ENCODE measurements at places on chromosomes 4 and X. TPM values are rescaled to one million over a fixed set of nuclear protein-coding genes. Genes with fewer than 3 reads are reported as not detected.

DNA sequence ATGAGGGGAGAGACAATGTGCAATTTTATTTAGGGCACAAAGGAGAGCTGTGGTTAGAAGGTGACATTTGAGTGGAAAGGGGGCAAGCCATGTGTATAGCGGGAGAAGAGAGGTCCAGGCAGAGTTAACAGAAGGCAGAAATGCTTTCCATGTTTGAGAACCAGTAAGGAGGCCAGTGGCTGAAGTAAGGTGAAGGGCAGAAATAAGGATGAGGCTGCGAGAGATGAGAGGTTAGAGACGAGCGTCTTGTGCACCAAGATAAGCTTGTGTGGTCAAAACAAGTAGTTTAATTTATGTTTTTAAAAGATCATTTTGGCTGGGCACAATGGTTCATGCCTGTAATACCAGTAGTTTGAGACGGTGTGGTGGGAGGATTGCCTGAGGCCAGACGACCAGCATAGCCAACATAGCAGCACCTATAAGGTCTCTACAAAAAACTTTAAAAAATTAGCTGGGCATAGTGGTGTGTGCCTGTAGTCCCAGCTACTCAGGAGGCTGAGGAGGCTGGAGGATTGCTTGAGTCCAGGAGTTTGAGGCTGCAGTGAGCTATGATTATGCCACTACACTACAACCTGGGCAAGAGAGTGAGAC lies 8.5 kb downstream of the HTT start:
- no peaks in the 10 kb centered on the region for H3K27me3 ChIP-seq
- H3K4me1 ChIP-seq, result no peaks in the 10 kb centered on the region
- H3K4me3 ChIP-seq, result no peak overlapping the region
- H3K36me3 ChIP-seq, result peaks cover 4% of the 10 kb centered on the region

- H3K27ac ChIP-seq, result no peak overlapping the region
- no peaks in the 10 kb centered on the region for H3K36me3 ChIP-seq
Measured at GRCh38 chr4:141849778-141850177, 213.4 kb downstream of the IL15 start.

Gene HSFX3
- 1.0 TPM for total RNA-seq

Gene CHRNA9
- total RNA-seq, result 0.04 TPM

DNA sequence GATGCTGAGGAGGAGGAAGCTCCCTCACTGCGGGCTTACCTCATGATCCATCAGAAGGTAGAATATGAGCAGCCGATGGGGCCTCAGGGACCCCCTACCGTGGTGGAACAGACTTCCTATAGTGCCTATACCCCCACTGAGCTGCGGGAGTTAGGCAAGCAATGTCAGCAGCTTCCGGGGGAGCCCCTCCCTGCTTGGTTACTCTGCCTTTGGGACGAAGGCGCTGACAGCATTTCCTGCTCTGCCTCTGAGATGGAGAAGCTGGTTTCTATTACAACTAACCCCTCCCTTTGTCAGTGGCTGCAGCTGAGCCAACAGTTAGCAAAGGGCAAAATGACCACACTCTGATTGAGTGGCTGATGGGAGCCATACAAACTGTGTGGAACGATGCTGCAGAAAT lies 430.7 kb downstream of the IDS start:
- H3K4me1 ChIP-seq, result peaks cover 7% of the 10 kb centered on the region
- H3K36me3 ChIP-seq, result no peaks in the 10 kb centered on the region
- H3K4me3 ChIP-seq, result no peak overlapping the region
- H3K27me3 ChIP-seq, result no peaks in the 10 kb centered on the region
- DNase-seq, result peak; percentile 78

DNA sequence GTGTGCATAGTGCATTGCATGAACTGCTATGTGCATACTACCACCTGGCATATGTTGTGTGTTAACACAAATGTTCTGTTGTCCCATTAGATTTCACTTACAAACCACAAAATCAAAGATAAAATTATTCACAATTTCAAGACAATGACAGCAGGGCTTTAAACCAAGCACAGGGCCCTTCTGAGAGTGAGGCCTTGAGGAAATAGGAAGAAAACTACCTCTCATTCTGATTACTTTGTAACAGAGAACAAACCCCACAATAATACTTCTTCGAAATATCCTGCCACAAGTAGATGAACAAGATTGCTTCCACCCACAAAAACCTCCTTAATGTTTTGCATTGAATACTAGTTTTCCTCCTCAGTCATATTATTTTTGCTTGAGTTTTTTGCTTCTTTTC lies 85.5 kb upstream of the SPANXB1 start:
- no peaks in the 10 kb centered on the region for H3K36me3 ChIP-seq
- H3K4me1 ChIP-seq, result no peaks in the 10 kb centered on the region
- no peak for DNase-seq
- H3K27me3 ChIP-seq, result peaks cover 2% of the 10 kb centered on the region
- no peak overlapping the region for H3K4me3 ChIP-seq

DNA sequence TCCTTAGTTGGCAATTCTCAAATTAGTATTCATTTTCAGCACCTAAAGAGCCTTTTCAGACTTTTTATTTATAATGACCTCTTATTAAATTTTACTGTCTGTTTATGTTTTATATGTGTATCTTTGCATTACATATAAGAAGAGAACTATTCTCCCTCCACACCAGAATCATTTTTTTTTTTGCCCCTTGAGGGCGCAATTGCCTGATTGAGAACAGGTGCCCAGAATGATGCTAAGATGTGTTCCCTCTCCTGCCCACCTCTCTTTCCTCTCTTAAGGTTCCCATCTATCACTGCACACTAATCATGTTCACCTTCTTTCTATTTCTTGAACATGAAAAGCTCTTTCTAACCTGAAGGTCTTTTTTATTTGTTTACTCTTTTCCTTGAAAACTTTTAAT lies 44.2 kb upstream of the ADAM29 start:
- H3K4me1 ChIP-seq, result no peaks in the 10 kb centered on the region
- no peaks in the 10 kb centered on the region for H3K27me3 ChIP-seq

All from muscle of leg (tissue), 16 donors.